ENCODE measurements at places on chromosomes 16 and 17.

DNA sequence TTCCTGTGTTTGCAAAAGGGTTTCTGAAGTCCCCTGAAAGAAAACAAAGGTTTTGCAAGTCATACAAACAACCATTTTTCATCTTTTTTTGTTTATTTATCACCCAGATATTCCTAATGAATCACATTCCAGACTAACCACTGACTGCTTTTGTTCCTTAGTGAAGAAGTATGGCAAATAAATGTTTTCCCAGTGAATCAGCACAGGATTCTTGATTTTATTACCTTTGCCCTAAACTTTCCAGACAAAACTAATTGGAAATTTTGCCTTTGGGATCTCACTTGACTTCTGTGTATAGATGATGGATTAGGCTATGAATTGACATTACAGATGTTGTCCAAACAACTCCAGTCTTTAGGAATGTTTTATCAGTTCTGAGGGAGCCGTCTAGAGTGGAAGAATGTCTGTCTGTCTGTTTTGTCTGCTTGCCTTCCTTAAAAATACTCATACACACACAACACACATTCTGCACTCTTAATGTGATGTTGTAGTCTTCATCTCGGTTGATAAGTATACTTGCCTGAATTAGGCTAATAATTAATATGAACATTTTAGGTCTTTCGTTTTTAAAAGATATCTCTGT is 48.9 kb downstream of the VMP1 start:
- DNase-seq = no peak

DNA sequence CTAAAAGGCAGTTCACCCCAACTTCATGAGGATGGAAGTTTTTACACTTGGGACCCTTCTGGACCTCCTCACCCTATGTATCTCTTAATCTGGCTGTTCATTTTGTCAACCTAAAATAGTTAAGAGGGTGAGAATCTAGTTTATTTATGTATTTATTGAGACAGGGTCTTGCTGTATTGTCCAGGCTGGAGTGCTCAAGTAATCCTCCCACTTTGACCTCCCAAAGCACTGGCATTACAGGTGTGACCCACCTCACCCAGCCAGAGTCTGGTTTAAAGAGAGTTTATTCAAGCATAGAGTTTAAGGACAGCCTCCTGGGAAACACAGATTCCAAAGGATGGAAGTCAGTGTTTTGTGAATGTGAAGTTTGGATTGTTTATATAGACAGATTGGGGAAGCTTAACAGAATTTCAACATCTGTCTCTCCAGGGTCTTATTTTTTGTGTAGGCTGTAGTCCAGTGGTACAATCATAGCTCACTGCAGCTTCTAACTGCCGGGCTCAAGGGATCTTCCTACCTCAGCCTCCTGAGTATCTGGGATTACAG is 8.0 kb upstream of the APPBP2 start:
- DNase-seq = no peak

- no peak for DNase-seq
Measured at GRCh38 chr17:65674246-65675045, 113.0 kb upstream of the AXIN2 start.

DNA sequence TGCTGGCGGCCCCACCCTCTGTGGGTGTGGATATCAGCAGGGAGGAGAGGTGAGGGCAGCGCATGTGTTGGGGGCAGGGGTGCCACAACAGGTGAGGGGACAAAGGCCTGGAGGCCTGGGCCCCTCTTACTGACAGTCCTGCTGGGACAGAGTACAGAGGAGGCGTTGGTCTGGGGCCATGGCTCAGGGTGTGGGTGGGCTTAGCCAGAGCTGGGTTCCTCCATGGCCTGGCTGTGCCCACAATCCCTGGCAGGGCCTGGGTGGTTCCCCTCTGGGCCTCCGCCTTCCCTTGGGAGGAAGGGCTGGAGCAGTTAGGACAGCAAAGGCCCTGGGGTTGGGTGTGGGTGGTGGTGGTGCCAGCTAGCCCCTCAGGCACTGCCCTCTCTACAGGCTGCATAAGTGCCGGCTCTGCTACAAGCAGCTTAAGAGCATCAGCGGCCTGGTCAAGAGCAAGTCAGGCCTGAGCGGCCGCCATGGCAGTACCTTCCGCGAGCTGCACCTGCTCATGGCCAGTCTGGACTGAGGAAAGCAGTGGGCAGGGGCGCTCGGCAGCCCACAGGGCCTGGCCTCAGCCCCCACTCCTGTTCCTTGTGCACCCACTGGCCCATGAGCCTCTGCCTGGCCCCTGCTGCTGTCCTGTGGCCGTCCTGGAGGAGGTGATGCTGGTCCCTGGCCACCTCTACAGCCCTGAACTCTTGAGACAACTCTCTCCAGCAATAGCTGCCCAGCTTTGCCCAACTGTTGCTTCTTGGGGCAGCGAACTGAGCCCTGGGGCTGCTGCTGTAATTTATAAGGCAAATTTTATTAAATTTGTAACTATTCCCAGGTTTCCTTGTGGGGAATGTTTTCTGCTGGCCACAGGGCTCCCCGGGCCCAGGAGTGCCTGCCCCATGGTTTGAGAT is 21.1 kb downstream of the KATNB1 start:
- DNase-seq = no peak

GRCh38 chr16:57485916-57486857 is at the start of gene DOK4:
Gene DOK4 (minus strand): TSS chr16:57486493. CDS start chr16:57479507, 6,986 bp downstream.
- peak; percentile 68 for DNase-seq

DNA sequence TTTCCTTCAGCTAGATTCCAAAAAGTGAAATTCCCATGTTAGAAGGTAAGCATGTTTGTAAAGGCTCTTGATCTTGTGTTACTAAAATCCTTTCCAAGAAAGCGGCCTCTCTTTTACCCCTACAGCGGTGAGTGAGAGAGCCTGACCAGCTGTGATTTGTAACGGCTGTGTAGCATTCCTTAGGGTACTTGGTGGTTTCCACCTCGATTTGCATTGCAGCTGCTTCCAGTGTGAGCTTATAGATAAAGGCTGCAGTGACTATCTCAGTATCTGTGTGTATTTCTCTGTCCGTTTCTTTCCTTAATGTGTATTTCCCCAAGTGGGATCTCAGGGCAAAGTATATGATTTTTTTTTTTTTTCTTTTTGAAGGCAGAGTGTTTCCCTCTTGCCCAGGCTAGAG is 169.4 kb downstream of the SNX29 start:
- no peak for DNase-seq

DNA sequence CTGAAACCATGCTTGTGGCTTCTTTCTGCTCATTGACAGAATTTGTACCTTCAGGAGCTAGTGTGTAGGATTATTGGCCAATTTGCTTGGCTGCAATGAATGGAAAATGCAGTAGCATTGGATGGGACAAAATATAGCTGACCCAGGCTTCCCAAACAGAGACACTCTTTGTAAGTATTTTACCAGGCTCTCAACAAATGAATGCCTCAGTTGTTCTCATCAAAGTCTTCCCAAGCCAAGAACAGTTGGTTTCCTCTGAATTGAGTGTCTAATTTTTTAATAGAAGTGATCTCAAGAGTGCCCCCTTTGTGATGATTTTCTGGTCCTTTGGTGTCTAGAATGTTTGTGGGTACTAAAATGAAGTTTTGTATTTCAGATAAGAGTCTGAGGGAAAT is 140.9 kb downstream of the SHISA9 start:
- no peak for DNase-seq

- no peak for DNase-seq
Measured at GRCh38 chr16:1354815-1355540, 3.2 kb downstream of the GNPTG start.

GRCh38 chr17:45320931-45321461 is 4.2 kb upstream of the MAP3K14 start:
- no peak for DNase-seq

GRCh38 chr17:79915850-79916430 is 76.7 kb upstream of the CBX4 start:
- DNase-seq = no peak

DNA sequence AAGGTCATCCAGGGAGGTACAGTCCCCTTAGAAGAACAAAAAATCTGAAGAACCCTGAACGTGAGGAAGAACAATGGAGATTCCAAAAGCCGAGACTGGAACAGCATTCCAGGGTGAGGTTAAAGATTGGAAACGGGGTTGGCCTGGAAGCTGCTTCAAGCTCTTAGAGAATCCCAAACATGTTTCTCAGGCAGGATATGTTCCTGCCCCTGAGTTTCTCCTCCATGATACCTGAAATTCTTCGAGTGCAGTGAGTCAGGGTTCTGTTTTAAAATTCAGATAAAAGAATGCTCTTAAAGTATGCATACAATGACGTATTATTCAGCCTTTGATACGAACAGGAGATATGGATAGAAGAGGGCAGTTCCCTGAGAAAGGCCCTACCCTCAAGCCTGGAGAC is 293.1 kb downstream of the HS3ST3B1 start:
- DNase-seq = no peak

- DNase-seq = no peak
Measured at GRCh38 chr17:82743344-82744219, 8.2 kb downstream of the FN3K start.

DNA sequence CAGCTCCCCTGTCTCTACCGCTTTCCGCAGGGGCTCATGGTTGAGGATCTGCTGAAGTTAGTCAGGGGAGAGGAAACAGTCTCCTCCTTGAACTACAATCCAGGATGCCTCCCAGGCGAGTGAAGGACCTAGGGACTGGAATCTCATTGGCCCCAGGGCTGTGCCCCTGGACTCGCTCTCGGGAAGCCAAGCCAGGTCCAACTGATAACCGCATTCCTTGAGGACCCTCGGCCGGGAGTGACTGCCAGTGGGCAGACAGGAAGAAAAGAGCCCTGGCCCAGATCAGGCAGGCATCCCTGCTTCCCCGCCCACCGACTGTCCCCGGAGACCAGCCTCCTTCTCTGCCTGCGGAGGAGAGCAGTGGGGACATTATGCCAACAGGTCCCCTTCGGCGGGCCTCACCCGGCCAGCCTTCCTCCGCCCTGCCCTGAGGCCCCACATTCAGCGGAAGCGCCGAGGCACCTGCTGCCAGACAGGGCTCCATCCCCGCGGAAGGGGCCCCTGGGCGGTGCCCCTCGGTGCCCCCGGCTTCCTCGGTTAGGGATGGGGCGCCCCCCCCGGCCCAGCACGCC is 776 bp downstream of the LRRC75A start:
- no peak for DNase-seq

- DNase-seq = no peak
Measured at GRCh38 chr16:22898874-22899348, 84.9 kb downstream of the HS3ST2 start.

DNA sequence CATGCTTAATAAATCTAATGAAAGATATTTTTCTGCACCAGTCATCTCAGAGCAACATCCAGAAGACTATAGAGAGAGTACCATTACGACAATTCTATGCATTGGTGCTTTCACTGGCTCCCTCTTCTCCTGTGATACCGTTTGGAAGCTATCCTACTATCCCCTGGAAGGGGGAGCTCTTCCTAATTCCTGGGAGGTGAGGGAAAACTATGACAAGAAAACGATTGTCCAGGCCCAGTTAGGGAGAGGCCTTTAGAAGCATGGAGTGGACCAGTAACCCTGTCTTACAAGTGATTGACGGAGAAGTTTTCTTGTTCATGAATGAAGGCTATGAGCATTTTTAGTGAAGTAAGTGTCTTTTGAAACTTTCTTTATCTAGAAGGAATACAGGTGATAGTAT is 150.2 kb downstream of the TANC2 start:
- DNase-seq = no peak

DNA sequence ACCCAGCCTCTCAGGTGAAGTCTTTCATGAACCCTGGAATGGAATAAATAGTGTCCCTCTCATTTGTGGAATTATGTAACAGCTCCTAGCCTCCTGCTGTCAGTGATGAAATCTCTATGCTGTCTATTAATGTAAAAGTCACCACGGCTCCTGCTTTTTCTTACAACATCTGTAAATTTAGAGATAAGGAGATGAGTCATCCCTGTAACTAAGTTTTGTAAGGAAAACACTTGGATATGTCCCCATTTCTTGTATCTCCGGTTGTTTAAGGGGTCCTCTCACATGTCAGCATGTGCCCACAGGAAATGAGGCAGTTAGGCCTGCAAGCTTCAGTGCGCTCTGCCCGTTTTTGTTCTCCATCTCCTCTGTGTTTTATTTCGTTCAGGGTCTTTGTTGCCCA is 2.8 kb upstream of the NAT9 start:
- DNase-seq = no peak

DNA sequence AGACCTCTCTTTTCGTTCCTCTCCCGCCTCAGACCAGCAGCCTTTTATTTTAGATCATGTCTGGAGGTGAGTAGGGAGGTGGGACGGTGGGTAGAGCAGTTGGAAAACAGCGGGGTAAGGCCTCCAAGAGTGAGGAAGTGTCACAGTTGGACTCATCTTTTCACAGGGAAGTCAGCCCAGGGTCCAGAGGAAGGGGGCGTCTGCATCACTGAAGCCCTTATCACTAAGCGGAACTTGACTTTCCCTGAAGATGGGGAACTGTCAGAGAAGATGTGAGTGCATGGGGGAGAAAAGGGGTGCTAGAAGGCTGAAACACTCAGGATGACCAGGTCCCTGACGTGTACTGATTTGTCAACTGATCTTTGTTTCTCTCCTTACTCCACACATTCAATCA is 461 bp downstream of the LRRC46 start:
- DNase-seq = no peak

DNA sequence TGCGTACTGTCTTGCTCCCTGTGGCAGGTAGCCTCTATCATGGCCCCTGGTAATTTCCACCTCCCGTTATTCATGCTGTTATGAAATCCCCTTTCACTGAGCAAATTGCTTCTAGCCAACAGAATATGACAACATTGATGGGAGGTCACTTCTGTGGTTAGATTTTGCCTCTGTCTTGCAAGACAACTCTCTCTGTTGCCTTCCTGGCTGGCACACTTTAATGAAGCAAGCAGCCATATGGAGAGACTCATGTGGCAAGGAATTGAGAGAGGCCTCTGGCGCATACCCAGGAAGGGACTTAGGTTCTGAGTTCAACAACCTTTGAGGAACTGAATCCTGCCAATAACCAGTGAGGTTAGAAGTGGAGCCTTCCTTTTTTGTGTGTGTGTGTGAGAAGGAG is 51.8 kb upstream of the GPRC5B start:
- DNase-seq = no peak

DNA sequence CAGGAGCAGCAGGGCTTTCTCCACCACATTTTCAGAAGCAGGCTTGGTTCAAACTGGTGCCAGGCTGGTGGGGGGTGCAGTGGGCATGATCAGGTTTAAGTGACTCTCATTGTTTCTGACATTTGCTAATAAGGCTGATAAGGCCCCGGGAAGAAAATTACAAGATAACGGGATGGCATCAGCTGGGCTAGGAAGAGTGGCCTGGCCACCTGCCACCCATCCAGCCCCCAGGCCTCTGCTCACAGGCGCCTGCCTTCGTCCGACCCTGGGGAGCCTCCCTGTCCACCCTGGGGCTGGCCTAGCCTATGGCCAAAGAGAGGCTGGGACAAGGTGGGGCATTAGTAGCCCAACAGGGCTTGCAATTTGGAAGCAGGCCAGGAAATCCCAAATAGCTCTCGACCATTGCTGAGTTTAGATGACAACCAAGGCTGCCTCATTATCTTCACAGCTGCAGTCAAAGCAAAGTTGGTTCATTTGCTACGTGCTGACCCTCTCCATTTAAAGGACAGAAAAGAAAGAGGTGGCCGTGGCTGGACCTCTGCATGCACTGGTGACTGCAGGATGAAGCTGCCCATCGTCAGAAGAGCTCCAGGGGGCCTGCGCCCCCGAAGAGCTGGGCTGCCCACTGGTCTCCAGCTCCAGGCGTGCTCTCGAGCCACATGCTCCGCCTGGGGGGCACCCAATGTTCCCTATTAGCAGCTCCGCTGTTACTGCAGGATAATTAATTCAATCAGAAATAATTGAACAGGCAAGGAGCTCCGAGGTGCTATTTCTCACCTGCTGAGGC is 44.9 kb downstream of the PEMT start:
- no peak for DNase-seq

Data from stimulated activated CD8-positive, alpha-beta memory T cell treated with anti-CD3 and anti-CD28 coated beads, Interleukin-7, amount 100 ng/mL, for 1 hour (primary cell).